Motor neuron (in vitro differentiated cells): ENCODE measurements at places on chromosomes 7 and 10. TPM values are rescaled to one million over a fixed set of nuclear protein-coding genes. Genes with fewer than 3 reads are reported as not detected.

Gene FAM107B
- total RNA-seq: 12.4 and 13.5 TPM in 2 replicates

Gene AGAP9
- total RNA-seq: 4.8 and 5.0 TPM in 2 replicates

Gene CHAT
- 5.2 and 5.7 TPM in 2 replicates for total RNA-seq

Gene HABP2
- total RNA-seq: 0.05 and 0.25 TPM in 2 replicates

Gene KCNMA1
- 42.9 and 78.9 TPM in 2 replicates for total RNA-seq

Gene CCDC201
- total RNA-seq: 0.09 TPM in 1 of 2 replicates, not detected in the other

Gene DIP2C
- 2.8 and 8.4 TPM in 2 replicates for total RNA-seq

Gene WNT16
- total RNA-seq: 0.18 and 0.41 TPM in 2 replicates

Gene RSU1
- total RNA-seq: 36.0 and 37.6 TPM in 2 replicates

Gene PNLIPRP3
- not detected in 2 replicates for total RNA-seq

Gene OPN1SW
- total RNA-seq: 0.39 and 0.43 TPM in 2 replicates

Gene STRIP2
- 2.7 and 2.9 TPM in 2 replicates for total RNA-seq

Gene FIGNL1
- total RNA-seq: 6.3 and 6.9 TPM in 2 replicates

Gene PON2
- total RNA-seq: 33.4 and 35.2 TPM in 2 replicates

Gene PAPOLB
- 0.22 and 0.31 TPM in 2 replicates for total RNA-seq

Gene STK32C
- 19.7 and 20.6 TPM in 2 replicates for total RNA-seq

Gene HECTD2
- 7.4 and 8.9 TPM in 2 replicates for total RNA-seq

Gene ELOVL3
- 0.31 TPM in 1 of 2 replicates, not detected in the other for total RNA-seq

Gene UCN3
- total RNA-seq: 0.83 and 1.00 TPM in 2 replicates

Gene FIS1
- 198 and 222 TPM in 2 replicates for total RNA-seq

Gene KDM7A
- total RNA-seq: 9.1 and 10.8 TPM in 2 replicates
